DMS79 treated with DMSO at 0.1 percent for 48 hours (cell line): ENCODE measurements at places on chromosomes 6 and 20.

DNA sequence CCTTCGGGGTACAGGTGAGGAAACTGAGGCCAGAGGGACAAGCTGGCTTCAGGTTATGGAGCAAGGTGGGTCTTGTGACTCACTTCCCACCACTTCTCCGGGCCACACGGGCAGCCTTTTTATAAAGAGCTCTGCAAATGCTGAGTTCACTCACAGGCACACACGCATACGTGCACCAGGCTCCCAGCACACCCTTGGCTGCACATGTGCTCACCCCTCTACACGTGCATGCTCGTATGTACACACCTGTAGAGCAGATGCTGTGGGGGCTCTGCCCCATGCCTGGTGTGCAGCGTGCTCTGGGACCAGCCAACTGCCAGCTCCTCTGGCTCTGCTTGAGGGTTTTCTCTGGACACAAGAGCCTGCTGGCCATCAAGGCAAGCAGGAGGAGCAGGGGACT is 29.1 kb downstream of the VSTM2L start:
- no peak for DNase-seq

DNA sequence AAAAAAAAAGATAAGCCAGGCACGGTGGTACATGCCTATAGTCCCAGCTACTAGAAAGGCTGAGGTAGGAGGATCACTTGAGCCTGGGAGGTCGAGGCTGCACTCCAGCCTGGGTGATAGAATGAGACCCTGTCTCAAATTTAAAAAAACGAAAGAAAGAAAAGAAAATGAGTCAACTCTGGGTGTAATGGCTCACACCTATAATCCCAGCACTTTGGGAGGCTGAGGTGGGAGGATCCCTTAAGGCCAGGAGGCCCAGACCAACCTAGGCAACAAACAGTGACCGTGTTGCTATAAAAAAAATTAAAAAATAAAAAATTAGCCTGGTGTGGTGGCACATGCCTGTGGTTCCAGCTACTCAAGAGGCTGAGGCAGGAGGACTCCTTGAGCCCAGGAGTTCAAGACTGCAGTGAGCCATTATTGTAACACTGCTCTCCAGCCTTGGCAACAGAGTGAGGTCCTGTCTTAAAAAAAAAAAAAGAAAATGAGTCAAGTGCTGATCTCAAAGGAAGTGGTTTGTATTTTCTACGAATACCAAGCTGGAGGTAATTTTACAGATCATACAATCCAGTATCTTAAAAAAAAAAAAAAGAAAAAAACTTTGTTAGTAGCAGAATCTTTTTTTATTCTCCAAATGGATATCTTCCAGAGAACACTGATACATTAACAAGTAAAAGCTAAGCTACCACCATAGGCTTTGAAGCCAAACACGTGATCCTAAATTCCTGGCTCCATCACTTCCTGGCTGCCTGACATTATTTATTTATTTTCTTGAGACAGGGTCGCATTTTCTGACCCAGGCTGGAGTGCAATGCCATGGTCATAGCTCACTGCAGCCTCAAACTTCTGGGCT is 5.7 kb downstream of the COMMD7 start:
- DNase-seq = no peak

GRCh38 chr20:1830240-1830639 is 65.0 kb upstream of the SIRPA start:
- no peak for DNase-seq

DNA sequence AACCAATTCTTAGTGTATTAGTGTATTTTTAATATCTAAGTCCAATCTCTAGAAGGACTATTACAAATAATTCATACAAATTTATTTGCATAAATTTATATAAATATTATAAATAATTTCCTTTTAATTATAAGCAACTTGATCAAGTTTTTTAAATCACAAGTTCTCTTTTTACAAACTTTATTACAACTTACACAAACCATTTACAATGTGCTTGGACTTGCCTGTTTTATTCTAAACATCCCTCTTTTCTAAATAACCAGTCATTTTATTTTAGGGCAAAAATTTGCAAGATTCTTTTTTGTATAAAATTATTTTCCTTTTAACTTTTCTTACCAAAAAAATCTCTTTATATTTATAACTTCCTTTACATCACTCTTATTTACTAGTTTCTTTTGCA is 83.5 kb upstream of the SYNCRIP start:
- DNase-seq = no peak

GRCh38 chr20:44572551-44573500 is 9.6 kb upstream of the PKIG start:
- peak; percentile 4 for DNase-seq

GRCh38 chr6:38151580-38152500 is 332.3 kb downstream of the ZFAND3 start:
- no peak for DNase-seq

DNA sequence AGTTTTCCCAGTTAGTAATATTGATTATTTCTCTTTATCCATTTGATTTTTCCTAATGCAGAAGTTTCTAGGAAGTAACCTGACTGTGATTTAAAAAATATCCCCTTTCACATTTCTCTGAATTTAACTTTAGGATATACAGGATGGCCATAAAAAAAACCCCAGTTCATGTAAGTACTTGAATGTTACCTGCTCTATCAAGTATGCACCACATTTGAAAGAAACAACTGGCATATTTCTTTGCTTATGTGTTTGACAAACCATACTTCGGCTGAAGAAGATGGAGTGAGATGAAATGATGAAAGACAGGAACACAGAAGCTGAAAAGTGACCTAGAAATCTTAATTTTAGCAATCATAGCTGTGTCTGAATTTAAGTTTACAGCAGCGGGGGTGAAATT is 374.0 kb upstream of the NOX3 start:
- DNase-seq = no peak

DNA sequence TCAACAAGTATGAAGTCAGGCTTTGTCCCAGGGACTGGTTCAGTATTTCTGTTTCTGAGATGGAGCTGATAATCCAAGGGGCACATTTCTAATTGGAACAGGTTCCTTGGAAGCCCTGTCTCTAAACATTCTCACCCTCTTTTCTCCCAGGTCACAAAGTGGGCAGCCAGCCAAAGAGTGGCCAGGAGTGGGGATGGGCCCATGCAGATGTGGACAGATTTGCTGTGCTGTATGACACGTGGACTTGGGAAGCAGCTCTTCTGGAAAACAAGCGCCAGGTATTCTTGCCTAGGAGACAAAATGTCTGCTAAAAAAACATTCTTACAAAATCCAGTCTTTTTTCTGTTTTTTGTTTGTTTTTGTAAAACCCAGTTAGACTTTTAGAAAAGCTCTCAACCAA is 140.2 kb downstream of the CD164 start:
- no peak for DNase-seq

- DNase-seq = no peak
These were observed 85.0 kb downstream of the SRC start for GRCh38 chr20:37430778-37431460.

DNA sequence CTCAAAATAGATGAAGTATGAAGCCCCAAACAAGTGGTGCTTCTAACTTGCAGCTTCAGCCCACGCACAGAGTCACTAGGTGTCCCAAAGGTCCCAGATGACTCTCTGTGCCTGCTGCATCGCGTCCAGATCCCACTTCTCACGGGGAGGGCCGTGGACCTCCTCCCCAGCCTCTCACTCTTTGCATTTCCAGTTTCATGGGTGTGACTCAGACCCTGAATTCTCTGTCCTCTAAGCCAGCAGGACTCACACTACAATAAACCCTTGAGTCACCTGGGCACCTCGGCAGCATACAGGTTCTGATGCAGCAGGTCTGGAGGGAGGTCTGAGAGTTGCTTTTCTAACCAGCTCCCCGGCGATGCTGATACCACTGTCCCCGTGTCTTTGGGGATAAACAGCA is 114.0 kb upstream of the RIN2 start:
- DNase-seq = no peak

GRCh38 chr6:127833336-127833735 is 67.5 kb downstream of the THEMIS start:
- DNase-seq = no peak

GRCh38 chr6:166563805-166564204 is 22.7 kb downstream of the RAMACL start:
- DNase-seq = no peak

GRCh38 chr6:499617-500016 is 108.1 kb downstream of the IRF4 start:
- no peak for DNase-seq

- DNase-seq = no peak
These were observed 7.8 kb downstream of the LOC128125822 start for GRCh38 chr6:63579937-63580703.

- no peak for DNase-seq
These were observed 113.9 kb downstream of the NFATC2 start for GRCh38 chr20:51428401-51429143.

GRCh38 chr6:73471686-73472290 is 10.3 kb downstream of the MTO1 start:
- no peak for DNase-seq

DNA sequence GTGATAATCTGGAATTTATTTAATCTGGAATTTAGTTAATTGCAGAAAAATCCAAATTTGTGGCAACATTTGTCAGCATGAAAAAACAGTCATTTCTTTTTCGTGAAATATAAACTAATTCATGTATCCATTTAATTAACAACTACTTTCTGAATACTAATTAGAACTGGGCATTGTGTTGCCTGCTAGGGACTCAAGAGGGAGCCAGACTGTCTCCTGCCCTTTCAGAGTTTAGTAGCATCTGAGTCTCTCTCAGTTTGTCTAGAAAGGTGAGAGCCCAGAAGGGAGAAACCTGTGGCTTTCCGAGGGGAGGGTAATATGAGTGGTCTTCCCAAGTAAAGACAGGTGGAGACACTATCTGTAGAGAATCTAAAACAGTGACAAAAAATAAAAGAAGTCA is 210.9 kb upstream of the HDDC2 start:
- DNase-seq = no peak

GRCh38 chr6:44203955-44204354 is 12.8 kb upstream of the MYMX start:
- no peak for DNase-seq

DNA sequence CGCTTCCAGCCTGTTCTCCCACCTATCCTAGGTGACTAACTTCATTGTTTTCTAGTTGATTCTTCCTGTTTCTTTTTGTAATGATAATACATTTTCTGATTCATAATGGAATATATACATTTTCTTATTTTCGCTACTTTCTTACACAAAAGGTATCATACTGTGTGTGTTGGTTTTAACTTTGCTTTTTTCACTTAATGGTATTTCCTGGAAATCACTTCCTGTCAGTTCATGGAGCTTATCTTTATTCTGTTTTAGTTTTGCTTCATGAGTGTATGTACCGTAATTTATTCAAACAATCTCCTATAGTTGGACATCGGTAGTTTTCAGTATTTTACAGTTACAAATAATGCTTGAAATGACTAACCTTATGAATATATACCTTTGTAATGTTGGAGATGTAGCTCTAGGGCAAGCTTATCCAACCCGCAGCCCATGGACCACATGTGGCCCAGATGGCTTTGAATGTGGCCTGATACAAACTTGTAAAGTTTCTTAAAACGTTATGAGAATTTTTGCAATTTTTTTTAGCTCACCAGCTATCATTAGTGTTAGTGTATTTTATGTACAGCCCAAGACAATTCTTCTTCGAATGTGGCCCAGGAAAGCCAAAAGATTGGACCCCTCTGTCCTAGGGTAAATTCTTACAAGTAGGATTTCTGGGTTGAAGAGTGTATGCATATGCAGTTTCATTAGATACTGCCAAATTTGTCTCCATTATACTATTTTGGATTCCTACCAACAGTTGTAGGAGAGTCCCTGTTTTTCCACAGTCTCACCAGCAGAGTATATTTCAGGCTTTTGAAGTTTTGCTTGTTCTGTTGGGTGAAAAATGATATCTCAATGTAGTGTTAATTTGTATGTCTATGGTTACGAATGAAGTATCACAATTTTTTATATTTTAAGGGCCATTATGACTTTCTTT is 16.7 kb downstream of the TRMT11 start:
- DNase-seq = no peak

GRCh38 chr6:140043762-140044378 is 669.4 kb upstream of the CITED2 start:
- no peak for DNase-seq

DNA sequence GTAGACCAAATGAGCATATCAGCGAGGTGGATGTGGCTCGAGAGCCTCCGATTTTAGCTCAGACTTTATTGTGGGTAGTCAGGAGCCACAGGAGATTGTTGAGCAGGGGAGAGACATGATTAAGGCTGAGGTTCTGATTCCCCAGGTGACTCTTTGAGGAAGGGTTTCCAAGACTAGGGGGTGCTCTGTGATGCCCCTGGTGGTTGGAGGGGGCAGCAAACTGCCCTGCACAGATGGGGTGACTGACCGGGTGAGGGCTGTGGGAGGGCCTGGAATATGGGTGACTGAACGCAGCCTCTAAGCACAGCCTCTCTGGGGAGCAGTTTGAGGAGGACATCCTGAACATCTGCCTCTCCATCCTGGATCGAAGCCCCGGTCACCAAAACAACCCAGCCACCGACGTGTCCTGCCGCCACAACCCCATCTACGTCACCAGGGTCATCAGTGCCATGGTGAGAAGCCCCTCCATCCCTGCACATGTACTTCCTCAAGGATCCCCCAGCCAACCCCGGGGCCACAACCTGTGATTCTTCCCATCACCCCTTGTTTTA is 17.0 kb downstream of the TGM6 start:
- no peak for DNase-seq

DNA sequence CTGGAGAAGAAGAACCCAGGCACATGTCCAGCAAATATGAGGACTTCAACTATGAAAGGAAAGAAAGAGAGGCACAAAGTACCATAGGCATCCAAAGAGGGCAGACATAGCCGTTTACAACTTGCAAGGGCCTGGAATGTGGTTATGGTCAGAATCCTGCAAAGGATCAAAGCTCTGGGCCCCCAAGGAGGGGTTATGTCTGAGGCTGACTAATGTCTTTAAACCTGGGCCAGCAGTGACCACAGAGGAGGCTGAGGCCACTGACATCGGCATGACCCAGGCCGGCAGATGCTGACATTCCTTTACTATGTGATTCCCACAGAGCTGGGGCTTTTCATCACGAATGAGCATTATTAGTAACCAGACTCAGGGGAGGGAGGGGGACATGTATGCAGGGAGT is 861.1 kb downstream of the DHX35 start:
- DNase-seq = no peak
